ENCODE measurements at places on chromosomes 1 and 21. TPM values are rescaled to one million over a fixed set of nuclear protein-coding genes. Genes with fewer than 3 reads are reported as not detected.

DNA sequence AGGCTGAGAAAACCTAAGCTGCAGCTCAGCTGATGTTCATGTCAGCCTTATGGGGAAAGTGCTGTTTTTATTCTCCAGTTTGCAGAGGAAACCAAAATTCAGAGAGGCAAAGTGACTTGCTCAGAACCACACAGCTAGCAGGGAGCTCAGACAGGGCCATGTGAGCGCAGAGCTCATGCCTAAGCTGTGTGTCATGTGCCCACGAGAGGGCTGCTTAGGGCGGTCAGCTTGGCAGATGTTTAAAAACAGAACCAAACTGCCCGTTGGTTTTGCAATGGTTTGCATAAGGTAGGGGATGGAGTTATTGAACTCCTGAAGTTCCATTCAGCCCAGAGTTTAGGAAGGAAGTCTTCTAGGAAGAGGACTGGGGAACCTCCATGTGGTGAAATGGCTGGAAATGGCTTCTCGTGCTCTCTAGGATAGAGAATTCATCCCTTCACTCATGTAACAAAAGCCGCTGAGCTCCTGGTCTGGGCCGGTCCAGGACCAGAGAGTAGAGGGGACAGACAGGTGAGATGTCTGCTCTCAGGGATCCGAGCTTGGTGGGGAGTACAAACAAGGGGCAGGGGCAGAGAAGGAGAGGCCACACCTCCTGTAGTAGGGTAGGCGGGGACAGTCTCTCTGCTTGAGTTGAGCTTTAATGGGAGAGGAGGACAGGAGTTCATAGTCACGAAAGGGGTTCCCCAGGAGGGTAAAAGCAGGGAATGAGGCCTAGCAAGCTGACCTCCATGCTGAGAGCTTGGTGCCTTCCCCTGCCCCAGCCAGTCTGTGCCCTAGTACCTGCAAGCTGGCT is 46.9 kb downstream of the ARHGEF10L start:
- H3K27me3 ChIP-seq: peaks cover 7% of the 10 kb centered on the region
- DNase-seq: no peak
- no peak overlapping the region for H3K27ac ChIP-seq

GRCh38 chr1:180631194-180631765 is 542 bp upstream of the XPR1 start:
- no peak overlapping the region for H3K27ac ChIP-seq
- H3K27me3 ChIP-seq: peaks cover 13% of the 10 kb centered on the region
- no peak for DNase-seq
- H3K36me3 ChIP-seq: no peaks in the 10 kb centered on the region
- H3K4me1 ChIP-seq: no peaks in the 10 kb centered on the region
- H3K4me3 ChIP-seq: no peak overlapping the region

- H3K27me3 ChIP-seq: no peaks in the 10 kb centered on the region
- DNase-seq: no peak
- H3K4me3 ChIP-seq: no peak overlapping the region
- H3K4me1 ChIP-seq: no peaks in the 10 kb centered on the region
- no peaks in the 10 kb centered on the region for H3K36me3 ChIP-seq
These were observed 48.6 kb downstream of the EXO1 start for GRCh38 chr1:241896670-241896962.

- no peak for DNase-seq
- H3K36me3 ChIP-seq: no peaks in the 10 kb centered on the region
- no peak overlapping the region for H3K4me3 ChIP-seq
- no peaks in the 10 kb centered on the region for H3K4me1 ChIP-seq
These were observed 95.7 kb upstream of the VANGL1 start for GRCh38 chr1:115545791-115546733.

KRTAP12-2 gene
- not detected for total RNA-seq

KRTAP10-10 gene
- not detected for total RNA-seq

ASPM gene
- total RNA-seq: 40.7 TPM

PTPRU gene
- total RNA-seq: 1.4 TPM
